ENCODE measurements at places on chromosomes 13 and 19.

- no peak for DNase-seq
Measured at GRCh38 chr19:1104311-1105007, 665 bp downstream of the GPX4 start.

- no peak for DNase-seq
Measured at GRCh38 chr19:14114854-14115253, 2.7 kb downstream of the PRKACA start.

DNA sequence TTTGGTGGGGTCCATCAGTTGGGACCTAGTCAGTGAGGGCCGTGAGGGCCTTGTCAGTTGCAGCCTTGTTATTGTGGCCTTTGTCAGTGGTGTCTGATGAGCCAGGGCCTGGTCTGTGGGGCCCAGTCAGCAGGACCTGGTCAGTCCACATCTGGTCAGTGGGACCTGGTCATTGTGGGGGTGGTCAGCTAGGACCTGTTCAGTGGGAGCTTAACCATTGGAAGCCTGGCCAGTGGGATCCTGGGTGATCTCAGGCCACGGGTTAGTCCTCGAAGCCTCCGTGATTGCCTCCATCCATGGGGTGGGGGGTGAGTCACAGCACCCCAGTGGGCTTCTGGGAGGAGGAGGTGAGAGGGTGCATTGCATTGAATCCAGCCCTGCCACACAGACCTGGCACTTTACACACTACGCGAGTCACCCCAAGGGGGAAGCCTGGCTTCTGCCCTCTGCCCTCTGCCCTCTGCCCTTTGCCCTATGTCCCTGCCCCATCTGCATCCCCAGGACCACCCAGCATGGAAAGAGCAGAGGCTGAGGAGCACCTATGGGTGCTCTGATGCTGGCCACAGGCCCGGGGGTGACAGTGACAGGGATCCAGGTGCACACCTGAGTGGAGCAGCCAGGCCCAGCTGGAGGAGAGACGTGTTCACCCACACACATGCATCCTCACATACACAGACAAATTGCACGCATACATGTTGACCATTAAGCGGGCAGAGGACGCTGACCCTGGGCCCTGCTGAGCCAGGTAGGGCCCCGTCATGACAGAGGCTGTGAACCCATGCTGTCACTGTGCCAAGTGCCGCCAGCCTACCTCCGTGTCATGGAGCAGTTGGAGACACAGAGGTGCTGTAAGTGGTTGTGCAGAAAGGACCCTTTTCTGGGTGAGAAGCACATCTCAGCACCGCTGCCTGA lies 59.8 kb upstream of the TPM4 start:
- no peak for DNase-seq

DNA sequence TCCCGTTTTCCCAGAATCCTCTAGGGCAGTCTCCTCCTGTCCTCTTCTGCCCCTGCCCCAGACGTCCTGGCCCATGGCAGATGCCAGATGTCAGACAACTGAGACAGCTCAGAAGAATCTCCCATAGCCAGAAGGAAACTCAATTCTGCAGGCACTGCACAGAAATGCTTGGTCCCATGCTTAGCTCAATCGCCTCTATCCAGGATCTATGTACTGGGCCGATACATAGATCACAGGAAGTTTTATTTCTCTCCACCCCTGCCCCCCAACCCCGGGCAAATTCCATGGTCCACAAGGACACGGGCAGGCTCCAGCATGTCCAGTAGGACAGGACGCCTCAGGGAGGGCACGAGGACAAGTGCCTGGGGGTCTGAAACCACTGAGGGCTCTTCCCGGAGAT lies 4.8 kb downstream of the MBD3 start:
- DNase-seq, result no peak

DNA sequence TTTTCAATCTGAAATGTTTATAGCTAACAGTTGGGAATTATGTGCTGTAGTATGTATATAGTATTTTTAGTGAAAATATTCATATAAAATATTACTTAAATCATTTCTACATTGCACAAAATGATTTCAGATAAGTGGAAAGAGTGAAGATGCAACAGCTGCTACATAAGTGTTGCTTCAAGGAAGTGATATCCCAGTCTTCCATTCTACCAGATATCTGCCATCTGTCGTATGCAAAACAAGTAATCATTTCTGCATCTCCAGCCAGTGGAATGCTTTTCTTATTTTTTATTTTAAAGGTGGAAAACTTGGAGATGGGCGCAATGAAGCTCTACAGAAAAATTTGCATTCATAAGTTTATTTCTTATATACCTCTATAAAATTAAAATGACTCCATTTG lies 152.5 kb upstream of the MAB21L1 start:
- DNase-seq, result no peak

DNA sequence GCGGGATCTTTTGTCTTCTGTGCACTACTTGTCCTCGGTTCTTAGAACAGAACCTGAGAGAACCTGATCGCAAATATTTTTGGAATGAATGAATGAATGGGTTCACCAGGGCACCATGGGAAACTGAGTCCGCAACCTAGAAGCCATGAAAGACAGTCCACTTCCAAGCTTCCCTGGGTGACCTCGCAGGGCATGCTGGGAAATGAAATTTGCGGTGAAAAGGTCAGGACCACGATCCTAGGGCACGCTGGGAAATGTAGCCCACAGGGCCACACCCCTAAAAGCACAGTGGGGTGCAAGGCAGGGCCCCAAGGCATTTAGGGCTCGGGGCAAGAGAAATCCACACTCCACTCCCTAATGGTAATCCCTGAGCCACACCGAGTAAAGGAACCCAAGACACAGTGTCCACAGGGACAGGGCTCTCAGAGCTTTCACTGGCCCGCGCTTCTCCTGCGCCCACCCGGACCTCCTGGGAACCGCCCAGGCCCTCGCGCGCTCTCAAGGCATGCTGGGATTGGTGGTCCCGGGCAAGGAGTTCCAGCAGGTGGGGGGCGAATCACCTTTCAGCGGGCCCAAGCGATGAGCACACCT lies 1.1 kb upstream of the PPP1R12C start:
- DNase-seq, result no peak

DNA sequence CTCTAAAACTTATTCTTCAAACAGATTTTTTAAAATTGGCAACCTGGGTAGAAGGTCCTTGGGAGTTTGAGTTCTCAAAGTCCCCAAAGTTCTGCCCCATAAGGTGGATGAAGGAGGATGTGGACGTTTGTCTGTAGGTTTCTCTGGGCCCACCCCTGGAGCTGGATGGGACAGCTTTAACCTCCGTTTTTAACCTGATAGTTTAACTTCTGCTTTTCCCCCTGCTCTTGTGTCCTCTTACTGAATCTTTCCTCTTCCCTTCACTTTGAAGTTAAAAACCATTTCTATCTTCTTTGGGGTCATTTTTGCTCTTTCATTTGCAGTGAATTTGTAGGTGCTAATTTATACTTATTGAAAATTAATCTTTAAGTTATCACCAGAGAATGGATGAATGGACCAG lies 79.1 kb downstream of the ESD start:
- DNase-seq, result no peak

DNA sequence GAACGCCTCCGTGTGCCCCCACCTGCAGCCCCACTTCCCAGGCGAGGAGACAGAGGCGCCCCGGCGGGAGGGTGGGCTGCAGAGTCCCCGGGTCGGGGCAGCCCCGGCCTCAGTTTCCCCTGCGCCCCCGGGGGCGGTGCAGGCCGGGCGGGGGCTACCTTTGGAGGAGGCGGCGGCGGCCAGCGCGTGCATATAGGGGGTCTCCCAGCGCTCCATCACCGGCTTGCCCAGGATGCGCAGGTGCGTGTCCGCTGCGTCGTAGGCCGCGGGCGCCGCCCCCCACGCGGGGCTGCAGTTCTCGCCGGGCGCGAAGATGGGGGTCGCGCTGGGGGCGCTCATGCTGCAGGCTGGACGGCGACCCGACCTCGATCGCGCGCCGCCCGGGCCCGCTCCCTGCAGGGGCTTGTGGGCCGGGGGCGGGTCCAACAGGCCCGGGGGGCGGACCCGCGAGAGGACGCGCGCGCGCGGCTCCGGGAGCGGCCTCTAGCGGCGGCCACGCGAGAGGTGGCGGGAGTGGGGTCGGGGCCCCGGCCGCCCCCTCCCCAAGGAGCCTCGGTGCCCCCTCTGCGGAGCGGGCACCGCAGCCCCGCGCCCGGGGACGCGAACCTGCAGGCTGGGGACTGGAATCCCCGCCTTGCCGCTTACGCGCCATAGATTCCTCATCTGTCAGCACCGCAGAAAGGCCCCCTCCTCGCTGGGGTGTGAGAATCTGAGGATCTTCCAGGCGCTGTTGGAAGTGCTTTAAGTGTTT lies at the start of gene GAMT:
Gene GAMT (minus strand): TSS at position 405 of the 751 bp plus-strand sequence. CDS start 66 bp downstream, at position 339.
- DNase-seq, result no peak

DNA sequence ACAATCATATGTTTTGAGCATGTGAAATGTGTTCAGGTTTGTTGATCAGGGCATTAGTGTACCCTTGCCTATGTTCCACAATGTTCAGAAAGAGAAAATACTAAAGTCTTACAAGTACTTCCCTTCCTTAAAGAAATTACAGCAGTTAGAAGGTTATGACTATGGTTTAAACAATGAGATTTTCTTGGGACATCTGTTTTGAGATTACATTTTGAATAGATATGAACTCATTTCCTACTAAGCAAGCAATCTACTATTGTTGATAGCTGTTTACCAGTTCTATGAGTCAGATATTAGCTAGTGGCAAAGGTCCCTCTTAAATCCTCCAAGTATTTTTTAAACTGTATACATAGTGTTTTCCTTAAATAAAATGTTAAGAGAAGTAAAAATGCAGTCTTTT lies 241.3 kb downstream of the DACH1 start:
- DNase-seq, result no peak

DNA sequence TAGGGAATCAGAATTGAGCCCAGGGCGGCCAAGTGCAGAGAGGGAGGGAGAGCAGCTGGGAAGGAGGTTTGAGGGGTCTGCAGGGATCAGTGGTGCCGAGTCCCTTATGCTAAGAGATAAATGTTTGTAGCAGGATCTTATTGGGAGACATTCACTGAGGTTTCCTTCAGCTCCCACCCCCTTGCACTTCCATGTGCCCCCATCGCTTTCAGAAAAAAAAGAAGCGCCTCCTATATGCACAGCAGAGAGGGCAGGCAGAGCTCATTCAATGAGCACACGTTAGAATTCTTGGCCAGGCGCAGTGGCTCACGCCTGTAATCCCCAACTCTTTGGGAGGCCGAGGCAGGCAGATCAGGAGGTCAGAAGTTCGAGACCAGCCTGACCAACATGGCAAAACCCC lies 28.0 kb downstream of the CYP4F2 start:
- no peak for DNase-seq

Data from stimulated activated CD4-positive, alpha-beta T cell treated with anti-CD3 and anti-CD28 coated beads, Interleukin-1b, Interleukin-23, amount 100 ng/mL, for 1 hour (primary cell).